ENCODE measurements at places on chromosomes 11 and 22.

DNA sequence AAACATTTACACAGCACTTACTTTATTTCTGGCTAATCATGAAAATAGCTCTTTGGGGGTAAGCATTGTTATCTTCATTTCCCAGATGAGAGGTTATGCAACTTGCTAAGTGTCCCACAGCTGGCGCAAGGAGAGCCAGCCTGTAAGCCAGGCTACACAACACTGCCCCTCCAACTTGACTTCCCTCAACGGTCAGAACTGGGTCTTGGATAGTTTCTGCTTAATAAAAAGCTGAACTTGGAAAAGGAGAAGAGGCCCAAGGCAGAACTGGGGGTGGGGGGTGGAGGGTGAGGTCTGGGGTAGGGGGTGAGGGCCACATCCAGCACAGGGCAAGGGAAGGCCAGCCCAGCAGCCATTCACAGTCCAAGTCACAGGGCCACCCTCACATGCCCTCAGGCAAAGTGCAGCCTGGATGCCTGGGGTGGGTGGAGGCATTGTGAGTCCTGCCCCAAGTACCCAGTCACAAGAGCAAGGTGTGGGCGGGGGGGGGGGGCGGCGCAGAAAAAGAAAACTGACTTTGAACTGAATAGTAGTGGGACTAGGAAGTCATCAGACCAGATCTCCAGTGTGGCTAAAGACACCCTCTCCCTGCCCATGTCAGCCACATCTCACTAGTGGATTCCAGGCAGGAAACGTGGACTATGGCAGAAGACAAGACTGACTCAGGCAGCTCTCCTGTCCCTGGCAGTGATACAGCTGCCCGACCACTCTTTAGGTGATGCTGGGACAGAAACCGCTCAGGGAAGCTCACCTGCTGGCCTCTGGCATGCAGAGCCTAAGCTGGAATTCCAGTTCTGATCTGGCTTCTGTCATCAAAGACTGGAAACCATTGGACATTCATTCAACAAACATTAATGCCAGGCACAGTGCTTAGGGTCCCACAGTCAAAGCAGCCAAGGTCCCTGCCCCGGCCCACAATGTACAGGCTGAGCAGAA lies 52.4 kb downstream of the PACSIN2 start:
- DNase-seq: no peak

GRCh38 chr11:118522571-118523072 lies 4.7 kb upstream of the TTC36 start:
- no peak for DNase-seq

DNA sequence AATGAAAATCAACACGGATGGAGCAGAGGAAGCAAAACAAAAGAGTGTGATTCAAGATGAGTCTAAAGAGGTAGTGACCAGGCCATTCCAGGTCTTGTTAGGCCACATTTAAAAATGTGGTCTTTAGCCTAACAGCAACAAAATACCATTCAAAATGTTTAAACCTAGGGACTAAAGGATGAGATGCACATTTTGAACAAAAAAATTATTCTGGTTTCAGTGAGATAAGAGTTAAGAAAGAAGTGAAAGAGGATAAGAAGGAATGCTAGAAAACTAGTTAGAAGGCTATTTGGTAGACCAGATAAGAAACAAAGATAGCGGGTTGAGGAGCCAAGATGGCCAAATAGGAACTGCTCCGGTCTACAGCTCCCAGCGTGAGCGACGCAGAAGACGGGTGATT lies 85.2 kb downstream of the CWF19L2 start:
- no peak for DNase-seq

GRCh38 chr11:119567688-119568582 lies 145.0 kb upstream of the THY1 start:
- peak; percentile 48 for DNase-seq
